ENCODE measurements at places on chromosomes 5 and 9. TPM values are rescaled to one million over a fixed set of nuclear protein-coding genes. Genes with fewer than 3 reads are reported as not detected.
A peak's percentile ranks its signal among the peaks of the same experiment; 100 is the strongest.

Gene SLC45A2
- total RNA-seq = 0.93 TPM

Gene GRM6
- not detected for total RNA-seq

DNA sequence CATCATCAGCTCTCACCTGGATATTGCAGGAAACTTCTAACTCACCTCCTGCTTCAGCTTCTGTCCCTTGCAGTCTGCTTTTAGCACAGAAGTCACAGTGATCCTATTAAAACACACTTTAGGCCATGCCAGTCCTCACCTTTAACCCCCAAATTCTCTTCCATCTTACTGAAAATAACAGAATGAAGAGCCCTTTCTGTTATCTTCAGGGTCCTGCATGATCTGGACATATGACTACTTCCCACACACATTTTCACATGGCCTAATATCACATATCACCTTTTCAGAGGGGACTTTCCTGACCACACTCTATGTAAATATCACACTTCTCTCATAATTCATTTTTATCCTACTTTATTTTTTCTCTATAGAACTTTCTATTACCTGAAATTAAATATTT is 550.6 kb upstream of the CLINT1 start:
- H3K36me3 ChIP-seq = peaks cover 2% of the 10 kb centered on the region
- no peak overlapping the region for H3K4me3 ChIP-seq
- peaks cover 2% of the 10 kb centered on the region for H3K4me1 ChIP-seq
- no peak overlapping the region for H3K27ac ChIP-seq
- no peaks in the 10 kb centered on the region for H3K27me3 ChIP-seq

Gene CDH6
- total RNA-seq = not detected

- no peaks in the 10 kb centered on the region for H3K27me3 ChIP-seq
- DNase-seq = no peak
- H3K4me3 ChIP-seq = no peak overlapping the region
- no peak overlapping the region for H3K27ac ChIP-seq
- H3K4me1 ChIP-seq = no peaks in the 10 kb centered on the region
- H3K36me3 ChIP-seq = no peaks in the 10 kb centered on the region
These were observed 247.4 kb downstream of the PRELID2 start for GRCh38 chr5:145587710-145588109.

GRCh38 chr9:14660721-14661120 is 32.5 kb downstream of the ZDHHC21 start:
- H3K36me3 ChIP-seq = peaks cover 23% of the 10 kb centered on the region
- no peak overlapping the region for H3K4me3 ChIP-seq
- DNase-seq = no peak
- H3K27ac ChIP-seq = no peak overlapping the region
- H3K27me3 ChIP-seq = no peaks in the 10 kb centered on the region

DNA sequence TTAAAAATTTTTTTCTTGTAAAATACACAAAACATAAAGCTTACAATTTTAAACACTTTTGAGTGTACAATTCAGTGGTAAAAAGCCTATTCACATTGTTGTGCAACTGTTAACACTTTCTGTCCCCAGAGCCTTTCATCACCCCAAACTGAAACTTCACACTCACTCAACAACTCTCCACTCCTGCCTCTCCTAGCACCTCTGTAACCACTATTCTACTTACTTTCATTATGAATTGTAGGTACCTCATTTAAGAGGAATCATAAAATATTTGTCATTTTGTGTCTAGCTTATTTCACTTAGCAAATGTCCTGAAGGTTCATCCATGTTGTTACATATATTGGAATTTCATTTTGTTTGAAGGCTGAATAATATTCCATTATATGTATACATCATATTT is 4.3 kb upstream of the ZNF510 start:
- no peaks in the 10 kb centered on the region for H3K27me3 ChIP-seq
- peaks cover 9% of the 10 kb centered on the region for H3K36me3 ChIP-seq
- no peak for DNase-seq
- H3K4me1 ChIP-seq = peaks cover 22% of the 10 kb centered on the region

Gene SAPCD2
- total RNA-seq = 0.44 TPM

DNA sequence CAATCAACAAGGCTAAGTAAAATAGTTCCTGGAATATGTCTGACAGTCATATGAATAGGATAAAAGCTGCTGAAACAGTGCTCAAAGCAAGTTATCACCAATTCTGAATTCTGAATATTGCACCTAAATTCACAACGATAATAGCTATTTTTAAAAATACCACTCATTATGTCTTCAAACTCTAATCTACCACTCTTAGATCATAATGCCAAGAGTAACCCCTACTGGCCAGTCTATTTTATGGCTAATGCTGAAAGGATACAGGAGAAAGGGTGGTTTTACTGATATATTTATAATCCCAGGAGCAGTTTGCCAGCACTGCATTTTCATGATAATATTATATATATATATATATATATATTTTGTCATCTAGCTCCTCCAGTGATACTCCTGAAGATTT is 232.8 kb downstream of the PDE4D start:
- no peak for DNase-seq
- no peak overlapping the region for H3K27ac ChIP-seq
- no peaks in the 10 kb centered on the region for H3K27me3 ChIP-seq
- H3K36me3 ChIP-seq = no peaks in the 10 kb centered on the region

GRCh38 chr5:109907731-109908130 is 218.0 kb downstream of the MAN2A1 start:
- no peaks in the 10 kb centered on the region for H3K36me3 ChIP-seq
- H3K4me1 ChIP-seq = peaks cover 10% of the 10 kb centered on the region
- no peaks in the 10 kb centered on the region for H3K27me3 ChIP-seq
- peak overlapping the region; percentile 12 for H3K27ac ChIP-seq
- no peak for DNase-seq

DNA sequence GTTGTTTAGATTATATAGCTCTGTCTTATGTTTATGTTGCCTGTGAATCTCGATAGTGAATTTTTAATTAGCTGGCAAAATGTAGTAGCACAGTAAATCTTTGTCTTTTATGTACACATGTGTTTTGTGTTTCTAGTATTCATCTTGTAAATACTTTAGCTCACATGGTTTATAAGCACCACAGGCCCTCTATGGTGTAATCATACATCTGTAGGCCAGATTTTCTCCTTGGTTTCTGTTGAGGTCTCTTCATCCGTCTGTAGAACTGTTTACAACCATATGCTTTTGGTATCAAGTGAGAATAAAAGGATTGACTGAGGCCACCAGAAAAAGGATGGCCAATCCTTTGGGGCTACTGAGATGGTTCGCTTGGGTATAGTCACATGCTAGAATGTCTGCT is 45.0 kb downstream of the PRR16 start:
- no peak overlapping the region for H3K27ac ChIP-seq
- H3K4me1 ChIP-seq = no peaks in the 10 kb centered on the region
- H3K4me3 ChIP-seq = no peak overlapping the region
- H3K27me3 ChIP-seq = no peaks in the 10 kb centered on the region
- H3K36me3 ChIP-seq = no peaks in the 10 kb centered on the region

Gene CYSTM1
- total RNA-seq = 3.1 TPM

DNA sequence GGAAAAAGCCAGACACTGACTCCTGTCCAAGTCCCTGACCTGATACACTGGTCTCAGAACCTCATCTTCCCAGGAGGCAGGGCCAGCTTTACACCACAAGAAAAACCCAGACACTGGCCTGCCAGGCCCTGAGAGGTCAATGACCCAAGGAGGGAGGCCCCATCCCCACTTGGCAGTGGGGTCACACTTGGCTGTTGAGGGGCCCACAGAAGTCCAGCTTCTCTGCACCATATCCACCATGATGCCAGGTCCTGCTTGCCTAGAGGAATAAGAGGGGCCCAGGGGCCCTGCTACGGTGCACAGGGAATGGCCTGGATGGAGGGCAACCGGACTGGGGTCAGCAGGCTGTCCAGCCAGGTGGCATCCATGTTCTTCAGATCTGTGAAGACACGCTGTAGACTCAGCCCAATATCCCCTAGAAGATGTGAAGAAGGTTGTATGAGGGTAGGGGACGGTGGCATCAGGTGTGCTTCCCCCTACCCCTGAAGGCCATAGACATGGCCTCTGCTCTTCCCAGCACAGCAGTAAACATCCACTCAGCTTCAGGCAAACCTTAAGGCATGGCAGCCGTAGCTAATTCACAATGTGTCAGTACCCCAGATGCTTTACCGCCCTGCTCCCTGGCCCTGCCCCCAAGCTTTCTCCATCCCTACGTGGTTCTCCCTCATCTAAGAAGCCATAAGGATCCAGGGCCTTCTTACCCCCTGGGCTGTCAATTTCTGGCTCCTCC is 6.7 kb downstream of the IRF1 start:
- no peak for DNase-seq
- H3K4me3 ChIP-seq = peak overlapping the region; percentile 45
- no peaks in the 10 kb centered on the region for H3K27me3 ChIP-seq
- peaks cover 39% of the 10 kb centered on the region for H3K4me1 ChIP-seq

GRCh38 chr5:179393078-179393477 is 47.8 kb upstream of the ADAMTS2 start:
- no peak overlapping the region for H3K27ac ChIP-seq
- peaks cover 4% of the 10 kb centered on the region for H3K27me3 ChIP-seq
- DNase-seq = no peak
- H3K36me3 ChIP-seq = peaks cover 45% of the 10 kb centered on the region

DNA sequence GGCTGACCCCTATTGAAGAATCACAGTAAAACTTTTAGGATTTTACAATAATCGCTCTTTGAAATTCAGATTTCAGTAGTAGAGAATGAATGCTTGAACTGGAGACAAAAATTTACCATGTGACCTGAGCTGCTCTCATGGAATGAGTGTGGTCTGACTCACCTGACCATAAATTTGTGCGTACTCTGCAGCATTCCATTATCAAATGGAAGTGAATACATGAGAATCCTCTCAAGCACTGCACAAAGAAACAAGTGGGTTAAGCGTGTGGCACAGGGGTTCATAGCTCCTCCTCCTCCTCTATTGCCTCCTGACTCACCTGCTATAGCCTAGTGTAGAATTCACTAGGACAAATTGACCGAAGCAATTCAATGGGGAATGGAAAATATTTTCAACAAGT is 269.8 kb upstream of the CDH9 start:
- no peak for DNase-seq
- no peaks in the 10 kb centered on the region for H3K36me3 ChIP-seq
- no peaks in the 10 kb centered on the region for H3K27me3 ChIP-seq
- H3K27ac ChIP-seq = no peak overlapping the region

GRCh38 chr5:180284149-180284548 is 7.7 kb downstream of the MAPK9 start:
- H3K36me3 ChIP-seq = peaks cover 73% of the 10 kb centered on the region
- no peak overlapping the region for H3K4me3 ChIP-seq
- DNase-seq = no peak
- no peak overlapping the region for H3K27ac ChIP-seq

Gene ADAMTS19
- not detected for total RNA-seq

Gene KIF12
- total RNA-seq = not detected

DNA sequence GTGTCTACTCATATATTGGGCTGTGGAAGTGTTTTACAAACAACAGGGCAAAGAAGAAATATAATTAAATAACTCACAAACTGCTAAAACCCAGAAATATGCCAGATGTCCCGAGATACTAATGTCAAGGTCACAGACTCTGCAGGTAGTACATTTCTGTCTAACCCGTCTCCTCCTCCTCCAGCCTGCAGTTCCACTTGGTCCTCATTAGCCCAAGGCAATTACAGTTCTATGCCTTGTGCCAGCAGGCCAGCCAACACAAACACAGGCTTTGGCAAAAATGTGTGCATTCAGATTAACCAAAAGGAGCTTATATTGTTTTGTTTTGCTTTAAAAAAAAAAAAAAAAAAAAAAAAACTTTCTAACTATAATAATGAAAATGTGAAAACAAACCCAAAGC is 148.8 kb downstream of the MYO10 start:
- no peak for DNase-seq
- peaks cover 5% of the 10 kb centered on the region for H3K4me1 ChIP-seq
- no peaks in the 10 kb centered on the region for H3K36me3 ChIP-seq
- H3K27ac ChIP-seq = no peak overlapping the region
- no peak overlapping the region for H3K4me3 ChIP-seq

DNA sequence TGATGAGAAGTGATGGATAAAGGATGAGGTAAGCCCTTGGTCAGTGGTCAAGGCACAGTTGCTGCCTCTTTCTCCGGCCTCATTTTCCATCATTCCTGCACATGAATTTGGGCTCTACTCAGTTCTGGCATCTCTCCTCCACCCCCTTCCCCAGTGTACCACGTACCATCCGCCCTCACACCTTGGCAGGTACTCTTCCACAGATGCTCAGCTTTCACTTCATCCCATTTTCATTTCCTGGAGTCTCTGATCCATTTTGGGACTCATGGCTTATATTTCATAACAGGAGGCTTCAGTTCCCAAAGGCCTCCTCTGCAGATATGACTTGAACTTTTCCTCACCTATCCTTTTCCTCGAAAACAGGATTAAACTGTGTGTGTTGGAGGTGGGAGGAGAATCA is 326.7 kb downstream of the ASTN2 start:
- no peaks in the 10 kb centered on the region for H3K4me1 ChIP-seq
- H3K36me3 ChIP-seq = no peaks in the 10 kb centered on the region
- H3K4me3 ChIP-seq = no peak overlapping the region
- no peaks in the 10 kb centered on the region for H3K27me3 ChIP-seq
- no peak for DNase-seq

DNA sequence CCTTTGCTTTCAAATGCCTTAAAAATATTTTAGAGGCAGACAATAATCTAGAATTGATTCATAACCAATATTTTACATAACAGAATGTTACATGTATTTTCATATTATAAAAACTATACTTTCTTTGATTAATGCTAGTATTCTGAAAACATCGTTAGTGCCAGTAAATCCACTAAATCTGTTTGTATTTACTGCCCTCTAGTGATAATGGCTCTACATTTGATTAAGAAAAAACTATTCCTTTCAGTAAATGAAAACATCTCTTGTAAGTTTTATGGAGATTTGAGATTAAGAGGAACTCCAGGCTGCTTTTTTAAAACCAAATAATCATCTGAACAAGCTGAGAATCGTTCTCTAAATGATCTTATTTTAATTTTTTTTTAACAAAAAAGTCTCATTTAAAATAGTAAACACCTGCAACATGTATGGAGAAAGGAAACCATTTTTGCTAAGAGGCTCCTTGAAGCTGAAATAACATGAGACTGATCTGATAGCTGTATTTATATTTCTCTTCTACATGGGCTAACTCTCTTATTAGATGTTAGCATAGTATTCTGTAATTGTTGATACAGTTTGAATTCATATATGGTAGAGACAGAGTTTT is 424.7 kb downstream of the RAB3C start:
- no peak overlapping the region for H3K4me3 ChIP-seq
- H3K27me3 ChIP-seq = no peaks in the 10 kb centered on the region
- peaks cover 51% of the 10 kb centered on the region for H3K4me1 ChIP-seq
- DNase-seq = no peak
- no peak overlapping the region for H3K27ac ChIP-seq

- DNase-seq = no peak
- no peak overlapping the region for H3K4me3 ChIP-seq
- no peaks in the 10 kb centered on the region for H3K36me3 ChIP-seq
These were observed 133.0 kb downstream of the ENC1 start for GRCh38 chr5:74507370-74508005.

- H3K36me3 ChIP-seq = no peaks in the 10 kb centered on the region
- no peaks in the 10 kb centered on the region for H3K27me3 ChIP-seq
- no peak overlapping the region for H3K4me3 ChIP-seq
- no peaks in the 10 kb centered on the region for H3K4me1 ChIP-seq
These were observed 102.4 kb upstream of the FAM174A start for GRCh38 chr5:100432741-100433140.

Gene PCDHB2
- not detected for total RNA-seq

Gene SPTAN1
- 402 TPM for total RNA-seq

Data from naive thymus-derived CD8-positive, alpha-beta T cell (primary cell).